Pancreas (tissue), 10 donors: ENCODE measurements at places on chromosomes 5 and 9. TPM values are rescaled to one million over a fixed set of nuclear protein-coding genes. Genes with fewer than 3 reads are reported as not detected.

The ESM1 gene
- not detected for total RNA-seq

The SLC25A2 gene
- 0.14 TPM for total RNA-seq

The AFAP1L1 gene
- 0.90 TPM for total RNA-seq

The C5orf52 gene
- not detected for total RNA-seq

The ELOVL7 gene
- 6.1 TPM for total RNA-seq

The IL4 gene
- not detected for total RNA-seq

The FOXE1 gene
- 0.03 TPM for total RNA-seq

The FAM153A gene
- total RNA-seq: 4.7 TPM

The SPAAR gene
- total RNA-seq: 0.47 TPM

The PCDHB8 gene
- total RNA-seq: 2.7 TPM

The PRR16 gene
- total RNA-seq: 2.5 TPM

The IQGAP2 gene
- total RNA-seq: 33.5 TPM

The RUSC2 gene
- total RNA-seq: 9.0 TPM

The SMIM33 gene
- total RNA-seq: not detected

The NR2F1 gene
- total RNA-seq: 2.1 TPM

The TMEM203 gene
- total RNA-seq: 9.7 TPM

The ELAVL2 gene
- 0.19 TPM for total RNA-seq

The ADAMTS6 gene
- total RNA-seq: 0.47 TPM

The FBXL7 gene
- 0.35 TPM for total RNA-seq

The C9orf153 gene
- total RNA-seq: 0.13 TPM

The SYK gene
- 11.9 TPM for total RNA-seq

The EIF4E1B gene
- total RNA-seq: not detected

The SLC27A6 gene
- total RNA-seq: 0.17 TPM

The CER1 gene
- total RNA-seq: not detected

The ENTPD2 gene
- total RNA-seq: 1.6 TPM

The CMBL gene
- 11.7 TPM for total RNA-seq

The FOXD4L4 gene
- total RNA-seq: 0.13 TPM

The MSMP gene
- not detected for total RNA-seq

The OR1Q1 gene
- not detected for total RNA-seq

The SPINK4 gene
- not detected for total RNA-seq

The SV2C gene
- 0.08 TPM for total RNA-seq

The PCDHB5 gene
- 5.4 TPM for total RNA-seq

The CYSRT1 gene
- total RNA-seq: 0.32 TPM

The SLC34A3 gene
- total RNA-seq: not detected

The HK3 gene
- total RNA-seq: 3.5 TPM

The LCN1 gene
- not detected for total RNA-seq

The TPPP gene
- 2.8 TPM for total RNA-seq

The ARHGEF28 gene
- 28.2 TPM for total RNA-seq
